Activated CD4-positive, alpha-beta T cell treated with anti-CD3 and anti-CD28 coated beads, Interleukin-2, amount 10 ng/mL, durations not matched to agents 7 days and 5 days (primary cell): ENCODE measurements at places on chromosomes 7 and 10.

DNA sequence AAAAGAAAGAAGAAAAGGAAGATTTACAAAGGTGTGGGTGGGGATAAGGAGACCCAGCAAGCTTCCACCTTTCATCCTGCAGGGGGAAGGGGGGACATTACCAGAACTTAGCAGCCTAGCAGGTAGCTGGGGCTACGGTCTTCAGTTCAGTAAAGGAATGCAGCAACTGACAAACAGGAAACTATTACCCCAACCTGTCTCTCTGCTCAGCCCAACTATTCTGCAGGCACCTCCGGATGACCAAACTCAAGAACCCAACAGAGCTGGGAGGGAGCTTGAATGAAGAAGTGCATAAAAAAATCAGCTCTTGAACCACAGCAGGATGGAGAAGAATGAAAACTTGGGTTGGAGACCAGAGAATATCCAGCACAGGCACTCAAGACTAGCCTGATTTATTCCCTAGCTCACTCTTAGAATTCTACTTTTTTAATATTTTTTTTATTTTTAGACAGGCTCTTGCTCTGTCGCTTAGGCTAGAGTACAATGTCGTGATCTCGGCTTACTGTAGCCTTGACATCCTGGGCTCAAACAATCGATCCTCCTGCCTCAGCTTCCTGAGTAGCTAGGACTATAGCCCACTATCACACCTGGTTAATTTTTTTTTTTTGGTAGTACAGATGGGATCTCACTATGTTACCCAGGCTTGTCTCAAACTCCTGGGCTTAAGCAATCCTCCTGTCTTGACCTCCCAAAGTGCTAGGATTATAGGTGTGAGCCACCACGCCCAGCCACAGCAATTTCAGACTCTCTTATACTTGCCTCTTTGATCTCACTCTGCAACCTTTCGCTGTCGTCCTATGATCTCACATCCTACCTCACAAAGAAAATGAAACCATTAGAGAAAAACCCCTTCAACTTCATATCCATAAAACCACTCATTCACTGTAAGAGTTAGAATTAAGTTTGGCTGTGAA is 18.5 kb upstream of the C10orf67 start:
- peak; percentile 72 for DNase-seq

GRCh38 chr7:51045319-51046102 is 262.8 kb upstream of the GRB10 start:
- DNase-seq: no peak

GRCh38 chr10:8054244-8054493 is 319 bp upstream of the GATA3 start:
- DNase-seq: no peak

GRCh38 chr10:78337646-78338391 is 304.2 kb downstream of the RPS24 start:
- DNase-seq: no peak

- DNase-seq: peak; percentile 71
These were observed 4.3 kb upstream of the KCNMA1 start for GRCh38 chr10:77641788-77642397.

DNA sequence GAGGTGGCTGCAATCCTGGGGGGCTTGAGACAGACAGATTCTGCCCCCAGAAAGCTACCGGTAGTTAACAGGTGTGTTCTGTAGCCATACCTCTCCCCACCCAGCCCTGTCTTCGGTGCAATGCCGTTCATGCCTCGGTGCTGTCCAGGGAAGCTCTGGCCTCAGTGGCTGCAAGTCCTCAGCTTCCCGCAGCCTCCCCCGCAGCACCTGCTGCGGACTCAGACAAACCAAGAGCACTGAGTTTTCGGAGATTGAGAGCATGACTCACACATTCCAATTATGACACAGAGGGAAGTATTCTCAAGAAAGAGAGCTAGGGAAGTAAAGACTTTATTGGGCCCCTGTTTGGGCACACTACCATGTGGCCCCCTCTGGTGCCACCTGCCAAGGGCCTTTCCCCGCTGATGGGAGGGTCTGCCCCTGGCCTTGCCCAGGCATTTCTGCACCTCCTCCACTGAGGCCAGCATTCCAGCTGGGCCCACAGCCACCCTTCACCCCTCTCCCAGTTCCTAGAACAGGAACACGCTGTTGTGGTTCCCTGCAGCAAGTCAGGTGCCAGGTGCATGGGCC is 30.2 kb upstream of the EZH2 start:
- peak; percentile 28 for DNase-seq

DNA sequence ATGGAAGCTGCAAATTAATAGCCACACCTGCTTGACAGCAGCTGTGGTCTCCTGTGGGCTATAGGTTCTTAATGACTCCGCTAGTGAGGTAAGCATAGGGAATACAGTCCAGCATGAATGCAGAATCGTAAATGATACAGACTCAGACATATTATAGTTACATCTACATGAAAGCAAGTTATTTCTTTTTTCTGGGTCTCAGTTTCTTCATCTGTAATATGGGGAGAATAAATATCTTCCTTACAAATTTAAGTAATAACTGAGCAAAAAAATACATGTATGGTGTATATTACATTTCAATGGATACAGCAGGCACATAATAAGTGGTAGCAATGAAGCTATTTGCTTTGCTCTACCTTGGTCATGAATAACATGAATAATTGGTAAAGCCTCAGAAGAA is 245.9 kb upstream of the RHOBTB1 start:
- DNase-seq: no peak
